ENCODE measurements at places on chromosomes 11 and 22. TPM values are rescaled to one million over a fixed set of nuclear protein-coding genes. Genes with fewer than 3 reads are reported as not detected.

- H3K27ac ChIP-seq, result no peak overlapping the region
- peaks cover 3% of the 10 kb centered on the region for H3K27me3 ChIP-seq
- H3K4me3 ChIP-seq, result no peak overlapping the region
These were observed 505.6 kb upstream of the KIRREL3 start for GRCh38 chr11:127506126-127506525.

DNA sequence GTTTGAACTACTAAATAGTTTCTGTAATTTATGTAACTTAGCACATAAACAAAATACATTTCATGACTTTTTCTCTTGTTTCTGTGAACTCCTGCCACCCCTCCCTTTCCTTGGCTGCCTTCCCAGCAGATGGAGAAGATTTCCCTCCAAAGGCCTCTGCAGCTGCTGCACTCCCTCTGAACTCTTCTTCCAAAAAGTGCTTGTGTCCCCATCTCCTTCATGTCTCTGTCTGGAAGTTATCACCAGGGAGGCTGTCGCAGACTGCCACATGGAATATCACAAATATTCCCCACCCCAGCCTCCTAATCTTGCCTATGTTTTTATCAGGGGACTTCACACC lies 1068.3 kb downstream of the OPCML start:
- no peaks in the 10 kb centered on the region for H3K4me1 ChIP-seq
- no peak overlapping the region for H3K27ac ChIP-seq
- DNase-seq, result no peak
- H3K27me3 ChIP-seq, result no peaks in the 10 kb centered on the region
- no peaks in the 10 kb centered on the region for H3K36me3 ChIP-seq

GRCh38 chr11:8086001-8086479 lies 5.0 kb downstream of the TUB start:
- no peaks in the 10 kb centered on the region for H3K36me3 ChIP-seq
- no peak overlapping the region for H3K27ac ChIP-seq
- no peaks in the 10 kb centered on the region for H3K4me1 ChIP-seq
- H3K27me3 ChIP-seq, result 0 out of 2 replicates have a peak, but pooled peaks cover 7% of the 10 kb centered on the region
- no peak overlapping the region for H3K4me3 ChIP-seq

DNA sequence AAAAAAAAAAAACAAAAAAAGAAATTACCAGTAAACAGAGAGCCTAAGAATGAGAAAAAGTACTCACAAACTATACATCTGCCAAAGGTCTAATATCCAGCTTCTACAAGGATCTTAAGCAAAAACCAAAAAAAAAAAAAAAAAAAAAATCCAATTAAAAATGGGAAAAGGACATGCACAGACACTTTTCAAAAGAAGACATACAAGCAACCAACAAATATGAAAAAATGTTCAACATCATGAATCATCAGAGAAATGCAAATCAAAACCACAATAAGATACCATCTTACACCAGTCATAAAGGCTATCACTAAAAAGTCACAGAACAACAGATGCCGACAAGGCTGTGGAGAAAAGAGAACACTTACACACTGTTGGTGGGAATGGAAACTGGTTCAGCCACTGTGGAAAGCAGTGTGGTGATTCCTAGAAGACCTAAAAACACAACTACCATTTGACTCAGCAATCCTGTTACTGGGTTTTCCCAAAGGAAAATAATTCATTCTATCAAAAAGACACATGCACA lies 18.3 kb downstream of the MS4A6A start:
- H3K27me3 ChIP-seq, result no peaks in the 10 kb centered on the region
- peaks cover 35% of the 10 kb centered on the region for H3K4me1 ChIP-seq
- no peak overlapping the region for H3K27ac ChIP-seq
- no peaks in the 10 kb centered on the region for H3K36me3 ChIP-seq
- DNase-seq, result peak; percentile 62
- no peak overlapping the region for H3K4me3 ChIP-seq

The MPZL2 gene
- total RNA-seq, result 51.5 TPM
